Tibial nerve (tissue), 4 donors: ENCODE measurements at places on chromosomes 2 and 18.

GRCh38 chr18:24995056-24995455, 356.9 kb downstream of the ZNF521 start:
- no peak for DNase-seq

GRCh38 chr2:129891341-129892320, 87.8 kb upstream of the RAB6C start:
- no peak for DNase-seq

DNA sequence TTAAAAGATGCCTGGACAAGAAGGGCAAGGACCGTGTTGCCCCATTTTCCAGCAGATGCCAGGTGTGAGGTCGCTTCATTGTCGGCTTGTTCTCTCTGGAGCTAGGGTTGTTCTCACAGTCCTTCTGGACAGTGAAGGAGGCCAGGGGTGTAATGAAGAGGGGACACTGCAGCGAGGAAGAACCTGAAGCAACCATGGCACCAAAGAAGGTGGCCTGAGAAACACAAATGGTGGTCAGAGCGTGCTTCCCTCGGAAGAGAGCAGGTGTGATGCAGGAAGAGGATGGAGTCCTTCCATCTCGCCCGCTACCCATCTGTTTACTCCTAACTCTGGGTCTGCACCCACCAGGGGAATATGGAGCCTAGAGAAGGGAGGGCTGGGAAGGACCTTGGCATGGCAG, 50.3 kb upstream of the TWIST2 start:
- no peak for DNase-seq

DNA sequence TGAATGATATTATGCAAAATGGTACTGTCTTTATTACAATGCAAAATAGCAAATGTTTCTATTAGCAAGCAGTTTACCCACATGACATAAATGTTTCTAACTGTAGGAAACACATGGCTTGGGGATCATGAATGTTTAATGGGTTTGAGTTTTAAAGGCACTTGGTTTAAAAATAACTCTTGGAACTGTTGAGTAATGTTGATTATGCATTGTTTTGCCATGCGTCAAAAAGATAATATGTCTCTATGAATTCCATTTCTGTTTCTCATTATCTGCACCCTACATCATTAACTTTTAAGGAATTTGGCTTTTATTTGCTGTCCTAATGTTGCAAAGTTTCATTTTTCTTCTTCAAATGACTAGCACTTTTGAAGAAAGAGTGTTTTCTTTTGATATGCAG, 1355.5 kb downstream of the SUCLG1 start:
- no peak for DNase-seq

DNA sequence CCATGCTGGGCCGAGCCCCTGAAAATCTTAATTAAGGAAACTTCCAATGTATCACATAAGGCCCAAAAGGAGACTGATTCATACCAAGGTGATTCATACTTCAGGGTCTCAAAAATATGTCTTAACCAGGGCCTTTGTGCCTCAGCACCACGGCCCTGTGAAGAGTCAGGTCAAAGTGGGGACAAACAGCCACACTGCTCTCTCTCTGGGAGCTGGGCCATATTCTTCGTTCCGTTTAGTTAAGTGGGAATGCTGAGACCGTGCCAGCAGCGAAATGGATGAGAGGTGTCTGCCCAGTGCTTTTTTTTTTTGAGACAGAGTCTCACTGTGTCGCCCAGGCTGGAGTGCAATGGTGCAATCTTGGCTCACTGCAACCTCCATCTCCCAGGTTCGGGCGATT, 9.3 kb upstream of the PTMA start:
- no peak for DNase-seq
